Right cardiac atrium (tissue), 5 donors: ENCODE measurements at places on chromosomes 4 and X.
A peak's percentile ranks its signal among the peaks of the same experiment; 100 is the strongest.

GRCh38 chrX:54808109-54808604, 612 bp downstream of the MAGED2 start:
- DNase-seq = peak; percentile 91

GRCh38 chrX:5388087-5388486, 840.6 kb downstream of the NLGN4X start:
- no peak for DNase-seq

DNA sequence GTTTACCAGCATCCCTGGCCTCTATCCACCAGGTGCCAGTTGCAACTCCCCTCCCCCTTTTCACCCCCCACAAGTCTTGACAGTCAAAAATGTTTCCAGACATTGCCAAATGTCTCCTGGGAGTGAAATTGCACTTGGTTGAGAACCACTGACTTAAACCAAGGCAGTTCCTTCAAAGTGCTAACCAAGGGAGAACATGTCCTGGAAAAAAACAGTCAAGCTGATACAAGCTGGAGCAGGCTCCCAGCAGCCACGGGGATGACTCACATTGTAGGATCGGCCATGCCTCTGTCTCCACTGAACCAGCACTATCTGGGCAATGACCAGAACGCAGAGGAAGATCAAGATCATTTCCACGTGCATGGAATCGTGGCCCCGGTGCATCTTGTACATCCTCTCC, 11.4 kb downstream of the RNF175 start:
- DNase-seq = peak; percentile 41

DNA sequence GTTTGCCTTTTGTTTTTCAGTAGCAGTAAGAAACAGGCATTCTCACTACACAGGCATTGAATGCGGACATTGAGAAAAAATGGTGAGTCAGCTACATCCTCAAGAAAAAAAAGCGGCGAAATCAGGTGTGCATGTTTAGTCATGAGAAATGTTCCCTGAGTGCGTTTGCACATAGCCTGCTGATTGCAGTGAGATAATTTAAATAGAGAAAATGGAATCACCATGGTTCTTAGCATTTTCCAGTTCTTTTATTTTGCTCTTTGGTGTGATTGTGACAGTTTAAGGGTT, 54.1 kb upstream of the CLDN34 start:
- no peak for DNase-seq

DNA sequence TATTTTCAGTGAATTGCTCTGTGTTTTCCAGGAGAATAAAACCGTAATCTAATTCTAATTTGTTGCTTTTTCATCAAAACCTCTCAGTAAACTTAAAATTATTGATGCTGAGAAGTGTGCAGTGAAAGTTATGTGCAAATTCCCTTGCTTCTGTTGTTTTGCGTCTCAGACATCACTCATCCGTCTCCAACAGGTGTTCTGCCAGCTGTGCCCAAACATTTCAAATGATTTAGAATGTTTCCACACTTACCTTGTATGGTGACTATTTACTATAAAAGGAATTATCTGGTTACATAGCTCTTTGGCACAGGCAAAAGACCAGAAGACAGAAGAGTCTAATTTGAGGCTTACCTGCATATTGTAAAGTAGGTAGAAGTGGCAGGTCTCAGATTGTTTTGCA, 184.0 kb downstream of the BMPR1B start:
- no peak for DNase-seq

- no peak for DNase-seq
Observed at GRCh38 chr4:152892974-152893373, 43.1 kb upstream of the FHDC1 start.

- DNase-seq = no peak
Observed at GRCh38 chr4:150577796-150578195, 4.2 kb upstream of the MAB21L2 start.

- DNase-seq = no peak
Observed at GRCh38 chr4:70496231-70496630, 22.1 kb upstream of the AMTN start.

- no peak for DNase-seq
Observed at GRCh38 chr4:15891312-15891711, 47.2 kb downstream of the FGFBP1 start.

- peak; percentile 56 for DNase-seq
Observed at GRCh38 chr4:73704314-73705055, 35.9 kb upstream of the CXCL8 start.

DNA sequence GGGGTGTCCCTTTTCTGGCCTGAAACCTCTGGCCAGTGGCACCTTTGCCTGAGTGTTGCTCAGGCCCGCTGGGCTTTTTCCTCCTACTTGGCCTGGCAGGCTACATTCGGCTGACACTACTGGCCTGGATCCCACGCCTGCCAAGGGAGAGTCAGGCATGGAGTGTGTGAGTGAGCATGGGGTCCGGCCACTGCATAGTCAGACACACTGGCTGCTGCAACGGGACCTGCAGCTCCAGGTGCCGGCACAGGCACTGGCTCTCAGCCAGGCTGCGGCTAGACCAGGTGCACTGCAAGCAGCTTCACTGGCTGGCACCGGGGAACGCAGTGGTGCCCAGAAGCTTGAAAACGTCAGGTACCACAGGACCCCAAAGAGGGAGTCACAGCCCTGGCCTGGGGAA, 434.9 kb downstream of the ARHGAP24 start:
- DNase-seq = peak; percentile 66

GRCh38 chr4:10526429-10527222, 69.4 kb upstream of the ZNF518B start:
- no peak for DNase-seq

DNA sequence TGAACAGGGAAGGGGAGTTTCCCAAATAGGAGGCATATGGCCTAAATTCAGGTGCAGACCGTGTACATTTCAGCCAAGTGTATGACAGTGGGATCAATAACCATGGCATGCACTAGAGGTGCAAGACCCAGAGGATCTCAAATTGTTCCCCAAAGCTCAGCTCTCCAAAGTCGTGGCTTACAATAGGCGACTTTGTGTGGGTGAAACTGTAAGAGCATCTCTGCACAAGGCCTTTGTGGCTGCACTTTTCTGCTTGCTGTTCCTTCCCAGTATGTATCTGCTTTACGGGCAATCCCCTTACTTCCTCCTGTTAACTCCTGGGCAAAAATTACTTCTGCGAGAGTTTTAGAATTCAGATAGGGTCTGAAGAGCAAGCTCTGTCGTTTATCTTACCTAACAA, 518.3 kb upstream of the ZFP42 start:
- no peak for DNase-seq

GRCh38 chrX:40304115-40304514, 206.4 kb upstream of the BCOR start:
- DNase-seq = no peak

GRCh38 chr4:153013202-153013977, 77.3 kb downstream of the FHDC1 start:
- no peak for DNase-seq

DNA sequence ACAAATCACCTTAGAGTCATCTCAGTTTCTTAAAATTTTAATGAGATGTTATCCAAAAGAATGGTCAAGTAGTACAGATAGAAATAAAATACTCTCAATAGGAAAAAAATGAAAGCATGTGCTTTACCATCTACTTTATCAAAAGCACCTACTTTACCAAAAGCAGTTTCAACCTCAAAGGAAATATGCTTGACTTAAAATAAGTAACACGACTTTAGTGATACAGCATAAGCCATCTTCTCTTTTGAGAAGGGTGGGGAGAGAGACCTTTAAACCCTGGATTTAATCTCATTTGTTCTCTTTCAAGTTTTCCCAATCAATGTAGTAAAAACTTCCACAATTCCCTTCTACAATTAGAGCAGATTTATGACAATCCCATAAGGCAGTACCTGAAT, 26.5 kb downstream of the OTUD4 start:
- no peak for DNase-seq

DNA sequence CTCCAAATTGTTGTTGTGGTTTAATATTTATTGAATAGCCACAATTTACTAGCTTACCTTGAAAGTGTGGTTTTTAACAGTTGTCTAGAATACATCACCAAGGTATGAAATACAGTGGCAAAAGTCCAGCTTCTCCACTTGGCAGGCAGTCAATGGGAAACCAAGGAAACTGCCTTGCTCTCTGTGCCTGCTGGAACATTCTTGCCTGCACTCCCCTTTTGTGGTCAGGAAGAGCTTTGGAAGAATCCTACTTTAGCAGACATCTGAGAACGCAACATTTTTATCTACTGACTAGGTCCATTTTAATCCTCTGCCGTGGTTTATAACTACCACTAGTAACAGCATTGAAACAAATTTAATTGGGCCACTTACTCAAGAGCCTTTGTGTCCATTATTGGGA, 64.5 kb downstream of the TENM3 start:
- no peak for DNase-seq
